ENCODE measurements at places on chromosomes 3 and 15.

DNA sequence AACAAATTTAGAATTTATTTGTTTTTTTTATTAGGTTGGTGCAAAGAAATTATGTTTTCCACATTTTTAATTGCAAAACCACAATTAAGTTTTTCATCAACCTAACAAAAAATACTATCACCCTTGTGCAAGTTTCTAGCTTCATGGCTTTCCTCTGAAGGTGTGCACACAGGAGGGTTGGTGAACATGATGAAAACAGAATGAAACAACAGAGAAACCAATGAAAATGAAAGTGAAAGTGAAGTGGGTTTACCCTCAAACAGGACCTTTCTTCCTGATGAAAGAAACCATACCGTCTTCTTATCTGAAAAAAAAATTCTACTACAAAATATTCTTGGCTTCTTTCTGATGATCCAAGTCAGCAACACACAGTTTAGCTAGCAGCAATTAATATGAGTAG is 71.9 kb upstream of the FEZF2 start:
- no peak for DNase-seq

- DNase-seq, result no peak
Observed at GRCh38 chr15:65424683-65425082, 1.9 kb upstream of the IGDCC4 start.

DNA sequence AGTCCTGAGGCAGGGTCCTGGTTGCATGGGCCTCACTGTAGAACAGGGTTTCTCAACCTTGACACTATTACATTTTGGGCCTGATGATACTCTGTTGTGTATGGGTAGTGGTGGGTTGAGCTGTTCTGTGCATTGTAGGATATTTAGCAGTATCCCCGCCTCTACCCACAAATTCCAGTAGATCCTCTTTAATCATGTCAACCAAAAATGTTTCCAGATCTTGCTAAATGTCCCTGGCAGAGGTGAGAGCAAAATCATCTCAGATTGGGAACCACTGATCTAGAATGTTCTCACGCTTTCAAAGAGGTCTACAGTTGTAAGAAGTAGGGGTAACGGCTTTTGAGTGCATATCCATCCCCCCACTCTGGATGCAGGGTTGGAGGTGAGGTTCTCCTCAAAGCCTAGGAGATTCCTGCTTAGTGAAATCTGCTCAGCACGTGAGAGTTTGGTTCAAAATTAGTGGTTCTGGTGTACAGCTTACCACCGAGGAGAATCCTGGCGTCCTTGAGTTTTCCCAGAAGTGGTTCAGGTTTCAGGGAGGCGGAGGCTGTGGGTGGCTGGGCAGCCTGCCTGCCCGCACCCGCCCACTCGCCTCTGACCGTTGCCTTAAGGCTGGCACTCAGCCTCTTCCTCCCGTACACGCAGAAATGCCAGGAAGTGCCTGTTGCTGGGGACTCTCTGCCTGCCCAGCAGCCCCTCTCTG is 5.3 kb downstream of the ACVR2B start:
- DNase-seq, result no peak

DNA sequence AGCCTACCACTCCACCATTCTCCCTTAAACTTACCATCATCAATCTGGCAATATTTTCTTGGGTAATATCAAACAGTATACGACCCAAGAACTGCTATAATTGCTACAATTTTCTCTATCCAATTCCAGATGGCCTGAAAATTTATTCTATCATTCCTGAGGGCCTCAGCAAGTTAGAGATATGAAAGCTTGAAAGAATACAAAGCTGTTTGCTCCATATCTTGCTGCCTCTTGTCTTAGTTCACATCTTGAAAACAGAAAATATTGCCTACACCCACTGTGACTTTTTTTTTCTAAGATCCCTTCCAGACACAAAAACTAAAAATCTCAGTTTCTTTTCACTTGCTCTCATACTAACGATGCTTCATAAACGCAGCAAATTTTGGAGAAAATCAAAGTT is 898.9 kb downstream of the OTOL1 start:
- no peak for DNase-seq
